ENCODE measurements at places on chromosomes 12 and 14.

GRCh38 chr12:27535318-27535717 lies 11.3 kb downstream of the PPFIBP1 start:
- DNase-seq = no peak

GRCh38 chr12:120231316-120232011 lies 30.6 kb upstream of the RPLP0 start:
- DNase-seq = peak; percentile 57

DNA sequence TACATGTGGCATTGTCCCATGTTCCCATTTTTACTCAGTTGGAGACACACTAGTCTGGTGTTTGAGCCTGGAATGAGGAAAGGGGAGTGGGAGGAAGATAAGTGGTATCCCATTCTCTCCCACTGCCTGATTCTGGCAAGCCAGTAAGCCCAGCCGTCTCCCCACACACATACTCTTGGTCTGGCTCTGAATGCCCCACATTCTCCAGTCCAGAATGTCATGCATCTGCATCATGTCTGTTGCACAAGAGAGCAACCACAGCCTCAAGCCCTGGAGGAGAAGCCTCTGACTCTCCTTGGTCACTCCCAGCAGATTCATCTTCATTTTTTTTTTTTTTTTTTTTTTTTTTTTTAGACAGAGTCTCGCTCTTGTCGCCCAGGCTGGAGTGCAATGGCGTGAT lies 48.0 kb downstream of the DRAM1 start:
- no peak for DNase-seq

GRCh38 chr14:27181333-27181732 lies 583.5 kb upstream of the NOVA1 start:
- no peak for DNase-seq

GRCh38 chr14:81144824-81145603 lies 75.7 kb downstream of the GTF2A1 start:
- DNase-seq = no peak

- DNase-seq = no peak
These were observed 20.3 kb downstream of the OLR1 start for GRCh38 chr12:10151621-10152020.

DNA sequence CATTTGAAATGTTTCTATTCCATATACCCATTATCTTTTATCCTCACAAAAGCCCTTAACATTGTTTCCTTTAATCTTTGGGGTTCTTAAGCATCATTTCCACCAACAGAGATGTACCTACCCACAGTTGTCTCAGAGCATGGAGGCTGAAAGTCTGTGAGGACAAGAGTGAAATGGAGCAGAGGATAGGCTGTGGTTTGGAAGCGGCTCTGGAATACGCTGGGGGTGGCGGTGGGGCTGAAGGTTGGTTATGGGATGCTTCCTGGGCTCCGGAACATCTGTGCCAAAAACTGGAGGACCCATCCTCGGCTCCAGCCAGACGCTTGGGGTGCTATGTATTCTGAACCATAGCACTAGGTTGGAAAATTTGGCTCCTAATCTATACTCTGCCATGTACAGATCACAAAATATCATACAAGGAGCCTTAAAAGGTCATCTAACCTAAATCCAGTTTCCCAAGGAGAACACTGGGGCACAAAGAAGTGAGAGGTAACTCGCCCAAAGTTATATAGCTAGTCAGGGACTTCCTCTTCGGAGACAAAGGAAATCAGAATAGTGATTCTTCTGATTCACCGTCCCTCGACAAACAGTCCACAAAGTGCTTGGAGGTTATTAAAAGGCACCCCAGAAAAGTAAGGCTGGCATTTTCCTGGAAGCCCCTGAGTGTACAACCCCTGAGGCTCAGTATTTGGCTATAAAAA lies 2.5 kb downstream of the PPP1R3E start:
- DNase-seq = no peak

DNA sequence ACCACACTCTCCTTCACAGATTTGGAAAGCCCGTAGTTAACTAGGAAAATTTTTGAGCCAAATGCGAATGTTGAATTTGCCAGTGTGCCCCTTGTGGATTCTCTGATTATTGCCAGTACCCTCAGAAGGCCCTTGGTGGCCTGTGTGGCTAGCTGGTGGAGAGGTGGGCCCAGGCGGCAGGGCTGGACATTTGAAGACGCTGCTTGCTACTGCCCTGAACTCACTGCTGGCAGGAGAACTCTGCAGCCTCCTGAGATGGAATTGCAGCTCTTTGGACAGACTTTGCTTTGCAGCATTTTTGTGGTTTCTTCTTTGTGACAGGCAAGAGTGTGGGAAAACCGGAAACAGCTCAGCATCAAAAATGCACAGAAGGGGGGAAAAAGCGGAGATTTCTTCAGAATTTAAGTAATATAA lies 97.6 kb downstream of the TGFB3 start:
- no peak for DNase-seq

GRCh38 chr14:80923368-80923767 lies 18.2 kb downstream of the CEP128 start:
- no peak for DNase-seq

DNA sequence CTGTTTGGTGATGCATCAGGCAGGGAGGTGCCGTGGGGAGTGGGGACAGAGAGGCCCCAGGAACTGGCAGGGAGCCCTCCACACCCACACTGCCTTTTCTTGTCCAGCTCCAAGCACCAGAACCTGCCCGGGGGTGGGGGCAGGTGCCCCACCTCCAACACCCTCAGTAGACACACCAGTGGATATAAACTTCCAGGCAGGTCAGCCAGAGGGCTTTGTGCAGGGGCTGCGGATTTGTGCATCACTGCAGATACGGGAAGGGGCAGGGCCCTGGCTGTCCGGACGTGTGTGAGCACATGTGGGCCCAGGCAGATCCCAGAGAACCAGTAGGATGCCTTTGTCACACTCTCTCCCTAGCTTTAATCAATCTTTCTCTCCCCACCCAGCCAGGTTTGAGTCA lies 1.3 kb upstream of the TGM1 start:
- DNase-seq = no peak

- DNase-seq = no peak
These were observed 910 bp upstream of the TM7SF3 start for GRCh38 chr12:27014859-27015729.

GRCh38 chr12:118356809-118357256 lies 15.9 kb downstream of the TAOK3 start:
- no peak for DNase-seq

- DNase-seq = no peak
These were observed 118.6 kb upstream of the SYT1 start for GRCh38 chr12:78746001-78746400.

GRCh38 chr12:28793581-28794151 lies 355.4 kb upstream of the FAR2 start:
- no peak for DNase-seq

DNA sequence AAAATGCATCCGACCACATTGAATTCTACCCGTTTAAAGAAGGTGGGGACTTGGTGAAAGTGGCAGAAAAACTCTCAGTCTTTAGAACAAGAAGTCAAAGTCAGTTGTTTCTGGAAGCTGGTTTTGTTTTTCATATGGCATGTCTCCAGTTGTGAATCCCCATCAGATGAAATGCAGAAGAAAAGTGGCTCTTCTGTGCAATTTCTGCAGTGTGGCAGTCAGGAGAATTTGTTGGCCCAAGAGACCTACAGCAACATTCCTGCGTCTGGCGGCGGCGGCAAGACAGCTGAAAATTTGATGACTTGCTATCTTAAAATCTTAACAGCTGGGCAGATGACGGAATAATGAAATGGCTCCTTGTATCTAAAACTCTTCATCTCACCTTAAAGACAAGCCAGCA lies 201.5 kb downstream of the FOXN3 start:
- DNase-seq = no peak

- no peak for DNase-seq
These were observed 28.7 kb downstream of the RAP1B start for GRCh38 chr12:68639396-68639767.

DNA sequence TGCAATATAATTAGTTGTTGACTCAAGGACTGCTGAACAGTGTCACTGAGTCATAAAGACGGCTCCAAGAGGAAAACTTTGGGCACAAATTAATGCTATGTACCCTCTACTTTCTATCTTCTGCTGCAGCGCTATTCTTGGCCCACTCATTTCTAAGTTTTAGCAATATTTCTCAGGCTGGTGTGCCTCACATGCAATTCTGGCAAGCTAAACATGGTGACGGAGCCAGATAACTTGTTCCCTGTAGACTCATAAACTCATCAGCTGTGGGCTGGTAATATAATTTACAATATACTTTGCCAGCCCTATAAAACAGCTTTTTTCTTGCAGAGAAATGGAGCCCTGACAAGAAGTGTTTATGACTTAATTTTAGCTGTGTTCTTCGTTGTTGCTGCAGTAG lies 615.1 kb downstream of the NRXN3 start:
- no peak for DNase-seq

GRCh38 chr12:123059500-123059899 lies 79.0 kb downstream of the ARL6IP4 start:
- DNase-seq = no peak

- no peak for DNase-seq
These were observed 3.5 kb downstream of the LMO3 start for GRCh38 chr12:16602412-16602811.

GRCh38 chr14:101875727-101876554 lies 88.4 kb upstream of the DYNC1H1 start:
- no peak for DNase-seq

DNA sequence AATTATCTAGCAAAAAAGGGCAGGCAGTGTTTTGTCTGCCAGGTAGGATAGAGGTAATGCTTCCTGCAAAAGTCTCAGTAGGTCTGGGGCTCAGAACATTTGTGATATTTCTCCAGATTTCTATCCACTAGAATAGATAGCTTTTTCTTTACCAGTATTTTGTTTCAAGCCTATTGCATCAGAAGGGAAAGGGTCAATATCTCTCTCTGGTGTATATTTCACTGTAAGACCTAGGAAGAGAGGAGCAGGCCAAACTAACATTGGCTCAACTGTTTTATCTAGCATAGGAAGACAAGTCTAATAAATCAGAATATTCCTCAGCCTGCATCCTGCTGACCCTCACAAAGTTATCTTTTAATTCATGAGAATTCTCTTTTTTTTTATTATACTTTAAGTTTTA lies 106.7 kb upstream of the DAAM1 start:
- no peak for DNase-seq

GRCh38 chr12:40225337-40225983 lies 663 bp downstream of the LRRK2 start:
- no peak for DNase-seq

GRCh38 chr14:69328317-69328716 lies 68.4 kb downstream of the GALNT16 start:
- DNase-seq = no peak

GRCh38 chr14:24231263-24232120 lies 675 bp downstream of the NEDD8 start:
- no peak for DNase-seq

GRCh38 chr12:26425587-26426260 lies 230.4 kb downstream of the SSPN start:
- no peak for DNase-seq

DNA sequence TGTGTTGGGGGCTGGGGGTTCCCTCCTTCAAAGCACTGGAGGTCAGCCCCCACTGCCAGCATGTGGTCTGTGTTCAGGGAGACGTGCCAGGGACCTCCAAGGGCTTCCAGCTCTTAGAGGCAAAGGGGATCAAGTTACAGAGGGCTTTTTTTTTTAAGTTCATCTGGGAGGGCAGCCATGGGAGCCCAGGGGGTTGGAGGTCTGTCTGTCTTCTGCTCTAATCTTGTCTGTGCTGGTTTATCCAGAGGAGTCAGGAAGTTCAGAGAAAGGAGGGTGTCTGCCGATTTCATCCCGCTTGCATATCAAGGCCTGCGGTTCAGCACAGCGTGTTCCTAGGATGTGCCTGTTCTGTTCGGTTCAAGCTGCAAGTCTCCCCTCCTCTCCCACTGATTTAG lies 72.2 kb downstream of the TMEM132C start:
- no peak for DNase-seq

- no peak for DNase-seq
These were observed 44.7 kb downstream of the GPHB5 start for GRCh38 chr14:63273717-63274655.

GRCh38 chr14:22837114-22837749 lies 847 bp downstream of the MMP14 start:
- no peak for DNase-seq

GRCh38 chr12:103833891-103834290 lies 7.1 kb downstream of the NT5DC3 start:
- DNase-seq = no peak

DNA sequence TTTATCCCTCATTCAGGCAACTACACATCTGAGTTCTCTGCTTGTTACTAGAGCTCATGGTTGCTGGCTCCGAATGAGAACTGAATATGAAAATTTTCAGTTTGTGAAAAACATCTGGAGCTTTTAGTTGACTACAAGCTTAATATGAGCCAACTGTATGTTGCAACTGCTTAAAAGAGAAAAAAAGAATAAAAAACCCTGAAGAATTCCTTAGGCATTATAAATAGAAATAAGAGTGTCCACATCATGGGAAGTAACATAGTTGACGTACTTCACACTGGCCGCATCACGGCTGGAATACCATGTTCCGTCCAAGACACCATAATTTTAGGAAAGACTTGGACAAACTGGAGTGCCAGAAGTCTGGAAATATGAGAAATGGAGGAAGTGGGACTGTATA lies 57.9 kb downstream of the PDE3A start:
- DNase-seq = no peak

- peak; percentile 35 for DNase-seq
These were observed 101.2 kb downstream of the NELL2 start for GRCh38 chr12:44774815-44775411.

- DNase-seq = no peak
These were observed 15.4 kb downstream of the ISCA2 start for GRCh38 chr14:74508844-74509428.

DNA sequence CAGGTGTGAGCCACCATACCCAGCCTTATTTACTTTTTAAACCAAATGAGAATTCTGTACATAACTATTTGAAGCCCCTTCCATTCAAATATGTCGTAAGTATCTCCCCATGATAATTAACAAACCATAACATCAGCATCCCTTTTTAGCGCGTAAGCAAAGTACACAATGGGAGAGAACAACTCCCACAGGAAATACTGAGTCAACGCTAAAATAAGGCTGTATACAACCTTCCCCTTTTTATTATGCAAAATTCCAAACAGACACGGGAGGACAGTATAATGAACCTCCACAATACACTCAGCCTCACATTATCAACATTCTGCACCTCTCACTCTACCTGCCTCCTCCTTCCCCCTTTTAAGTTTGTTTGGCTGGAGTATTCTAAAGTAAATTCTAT lies 73.5 kb downstream of the CCDC88C start:
- DNase-seq = no peak

DNA sequence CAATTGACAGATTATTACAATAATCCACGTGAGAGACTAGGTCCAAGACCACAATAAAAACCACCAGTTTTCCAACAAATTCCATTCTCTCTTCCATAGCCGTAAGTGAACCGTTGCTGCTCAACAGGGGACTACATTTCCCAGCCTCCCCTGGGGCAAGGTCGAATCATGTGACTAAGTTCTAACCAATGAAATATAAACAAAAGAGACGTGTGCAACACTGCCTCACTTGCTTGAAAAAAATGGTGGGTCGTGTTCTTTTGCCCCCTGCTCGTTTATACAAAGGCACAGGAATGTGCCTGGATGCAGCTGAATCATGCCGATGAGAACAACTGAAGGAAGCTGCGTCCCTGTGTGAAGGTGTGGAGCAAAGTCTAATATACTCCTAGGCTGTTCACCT lies 51.1 kb downstream of the HSPB8 start:
- no peak for DNase-seq
